ENCODE measurements at places on chromosomes 12 and 14.
A peak's percentile ranks its signal among the peaks of the same experiment; 100 is the strongest.

DNA sequence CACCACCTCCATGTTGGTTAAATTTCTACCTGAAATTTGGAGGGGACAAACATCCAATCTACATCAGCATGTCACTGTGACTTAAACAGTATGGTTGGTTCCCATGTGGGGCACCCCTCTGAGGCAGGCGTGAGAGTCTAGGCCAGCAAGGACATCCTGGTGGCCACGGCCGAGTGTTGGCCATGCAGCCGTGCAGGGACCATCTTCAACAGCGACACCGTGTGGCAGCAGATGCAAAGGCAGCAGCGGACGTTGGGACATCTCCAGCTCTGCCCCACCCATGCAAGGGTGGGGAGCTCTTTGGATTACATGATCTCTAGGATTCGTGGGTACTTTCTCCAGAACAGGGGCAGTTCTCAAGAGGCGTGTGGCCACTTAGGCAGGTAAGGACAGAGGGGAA, 49.8 kb downstream of the NOC4L start:
- DNase-seq = no peak

DNA sequence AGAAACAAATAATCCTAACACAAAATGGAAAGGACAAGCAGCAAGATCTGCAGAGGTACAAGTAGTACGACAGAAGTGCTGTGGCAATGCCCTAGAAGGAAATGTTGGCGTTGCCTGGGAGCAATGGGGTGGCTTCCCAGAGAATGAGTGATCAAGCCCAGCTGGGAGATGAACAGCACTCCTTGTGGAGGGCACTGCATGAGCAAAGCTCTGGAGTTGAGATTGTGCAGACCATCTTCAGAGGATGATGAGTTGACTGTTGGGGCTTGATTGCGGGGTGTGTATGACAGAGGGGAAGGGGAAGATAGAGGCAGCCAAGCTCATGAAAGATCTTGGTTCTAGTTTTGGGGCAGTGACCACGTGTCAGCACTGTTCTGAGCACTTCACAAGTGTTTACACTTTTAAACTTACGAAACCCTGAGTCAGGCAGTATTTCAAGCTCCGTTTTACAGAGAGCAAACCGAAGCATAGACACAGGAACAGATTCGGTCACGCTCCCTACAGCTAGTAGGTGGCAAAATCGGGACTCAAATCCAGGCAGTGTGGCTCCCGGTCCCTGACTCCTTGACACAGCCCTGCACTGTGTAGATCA, 127.2 kb upstream of the LHX5 start:
- no peak for DNase-seq

GRCh38 chr14:68728342-68729106, 64.3 kb downstream of the ZFP36L1 start:
- DNase-seq = no peak

- no peak for DNase-seq
Measured at GRCh38 chr12:112977641-112978040, 678 bp upstream of the OAS2 start.

DNA sequence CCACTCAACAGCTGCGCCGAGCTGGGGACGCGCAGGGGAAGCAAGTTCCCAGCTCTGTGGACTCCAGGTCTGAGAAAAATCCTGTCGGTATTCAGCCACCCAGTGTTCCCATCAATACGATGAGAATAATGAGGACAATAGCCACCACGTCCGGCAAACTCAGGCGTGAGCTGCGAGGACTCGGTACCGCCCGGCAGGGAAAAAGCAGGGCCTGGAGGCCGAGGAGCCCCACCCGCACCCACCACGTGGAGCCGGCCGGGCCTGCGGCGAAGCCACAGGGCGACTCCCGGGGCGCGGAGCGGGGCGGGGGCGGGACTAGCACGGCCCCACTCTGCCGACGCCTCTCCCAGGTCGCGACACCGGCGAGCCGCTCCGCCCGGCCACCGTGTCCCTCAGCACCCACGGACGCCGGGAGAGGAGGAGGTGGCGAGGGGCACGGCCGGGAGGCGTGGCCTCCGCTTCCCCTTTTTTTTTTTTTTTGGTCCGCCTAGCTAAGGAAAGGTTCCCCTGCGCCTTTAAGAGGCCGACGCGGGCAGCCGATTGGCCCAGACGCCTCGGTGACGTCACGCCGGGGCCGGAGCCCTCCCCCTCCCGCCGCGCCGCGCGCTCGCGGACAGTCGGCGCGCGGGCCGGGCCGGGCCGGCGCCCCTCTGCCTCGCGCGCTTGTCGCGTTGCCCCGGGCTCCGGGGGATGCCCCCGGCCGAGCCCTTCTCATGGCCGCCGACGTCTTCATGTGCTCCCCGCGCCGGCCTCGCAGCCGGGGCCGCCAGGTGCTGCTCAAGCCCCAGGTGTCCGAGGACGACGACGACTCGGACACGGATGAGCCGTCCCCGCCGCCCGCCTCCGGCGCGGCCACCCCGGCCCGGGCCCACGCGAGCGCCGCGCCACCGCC, at the start of gene MLXIP:
Gene MLXIP, plus strand, starts transcription at position 616 of the 892 bp plus-strand sequence. Its CDS starts 98 bp downstream, at position 714.
- peak; percentile 58 for DNase-seq

GRCh38 chr12:49049566-49050224, 10.9 kb downstream of the KMT2D start:
- DNase-seq = no peak

DNA sequence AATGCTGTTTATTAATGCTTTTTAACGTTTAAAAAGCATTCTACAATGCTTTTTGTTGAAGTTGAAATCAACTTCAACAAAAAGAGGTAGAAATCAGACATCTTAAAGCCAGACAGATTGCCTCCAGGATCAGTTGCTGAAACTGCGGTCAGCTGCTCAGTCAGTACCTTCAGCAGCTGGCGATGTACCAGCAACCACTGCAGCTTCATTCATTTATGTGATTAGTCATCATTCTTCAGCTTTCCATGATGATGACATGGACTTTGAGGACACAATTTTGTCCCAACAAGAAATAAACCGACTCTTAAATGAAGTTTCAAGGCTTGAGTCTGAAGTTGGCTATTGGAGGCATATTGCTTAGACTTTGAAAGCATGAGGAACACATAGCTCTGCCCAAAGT, 31.5 kb upstream of the NUAK1 start:
- DNase-seq = no peak

DNA sequence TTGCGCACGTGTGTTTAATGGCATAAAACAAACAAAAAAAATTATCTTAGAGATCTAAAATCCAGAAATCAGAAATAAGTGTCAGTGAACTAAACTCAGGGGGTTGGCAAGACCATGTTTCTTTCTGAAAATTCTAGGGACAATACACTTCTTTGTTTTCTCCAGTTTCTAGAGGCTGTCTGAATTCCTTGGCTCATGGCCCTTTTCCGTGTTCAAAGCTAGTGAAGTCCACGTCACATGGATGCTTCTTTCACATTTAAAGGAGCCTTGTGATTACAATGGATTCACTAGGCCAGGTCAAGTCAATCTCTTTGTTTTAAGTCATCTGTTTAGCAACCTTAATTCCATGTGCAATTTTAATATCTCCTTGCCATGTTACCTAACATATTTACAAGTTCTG, 22.4 kb downstream of the SLCO1B3 start:
- DNase-seq = no peak

- DNase-seq = no peak
Measured at GRCh38 chr12:67645601-67646000, 2.9 kb upstream of the DYRK2 start.

- no peak for DNase-seq
Measured at GRCh38 chr12:109009766-109010165, 11.1 kb downstream of the SVOP start.

DNA sequence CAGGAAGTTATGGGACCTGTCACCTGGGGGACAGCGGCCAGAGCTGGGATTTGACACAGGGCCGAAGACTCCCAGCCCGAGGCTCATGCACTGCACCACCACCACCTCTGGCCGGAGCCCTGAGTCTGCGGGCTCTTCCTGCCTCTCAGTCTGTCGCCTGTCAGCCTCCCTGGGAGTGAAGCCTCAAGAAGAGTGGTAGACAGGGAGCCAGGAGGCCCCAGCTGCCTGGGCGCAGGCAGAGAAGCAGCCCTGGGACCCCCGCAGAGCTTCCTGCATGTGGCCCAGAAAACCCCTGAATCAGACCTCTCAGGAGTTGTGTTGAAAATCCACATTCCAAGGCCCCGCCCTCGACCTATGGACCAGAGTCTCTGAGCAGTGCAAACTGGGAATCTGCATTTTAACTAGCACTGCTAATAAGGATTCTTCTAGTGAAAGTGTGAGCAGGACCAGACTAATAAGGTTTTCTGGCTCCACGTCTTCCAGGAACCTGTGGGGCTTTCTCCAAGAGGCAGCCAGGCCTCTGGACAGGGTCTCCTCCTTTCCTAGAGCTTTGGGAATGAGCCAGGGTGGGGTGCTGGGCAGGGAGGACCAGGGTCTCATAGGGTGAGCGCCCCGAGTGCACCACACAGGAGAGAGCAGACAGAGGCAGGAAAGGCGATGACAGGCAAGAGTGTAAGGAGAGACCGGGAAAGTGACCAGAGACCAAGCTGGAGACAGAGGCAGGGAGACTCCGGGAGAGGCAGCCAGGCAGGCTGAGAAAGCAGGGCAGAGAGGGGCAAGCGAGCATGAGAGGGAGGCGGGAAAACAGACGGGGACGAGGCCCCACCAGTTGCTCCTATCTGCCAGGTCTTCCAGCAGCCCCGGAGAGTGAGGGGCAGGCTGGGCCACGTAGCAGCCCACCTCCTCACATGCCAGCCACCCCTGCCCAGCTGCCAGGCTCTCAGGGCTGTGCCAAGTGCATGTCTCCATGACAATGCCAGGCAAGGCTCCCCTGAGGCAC, 112.4 kb downstream of the BCL11B start:
- no peak for DNase-seq

Data from esophagus squamous epithelium (tissue), 5 donors.